ENCODE measurements at places on chromosomes 2 and 18. TPM values are rescaled to one million over a fixed set of nuclear protein-coding genes. Genes with fewer than 3 reads are reported as not detected.

- no peak overlapping the region for H3K27ac ChIP-seq
- no peaks in the 10 kb centered on the region for H3K36me3 ChIP-seq
- H3K4me3 ChIP-seq = peak overlapping the region; percentile 99
- peaks cover 16% of the 10 kb centered on the region for H3K4me1 ChIP-seq
- DNase-seq = peak; percentile 87
- H3K27me3 ChIP-seq = no peaks in the 10 kb centered on the region
Observed at GRCh38 chr2:241636182-241637017, 558 bp downstream of the THAP4 start.

GRCh38 chr2:43717322-43717721 is 41.1 kb upstream of the C1GALT1C1L start:
- H3K36me3 ChIP-seq = no peaks in the 10 kb centered on the region
- H3K27me3 ChIP-seq = no peaks in the 10 kb centered on the region
- H3K4me3 ChIP-seq = no peak overlapping the region
- no peak for DNase-seq
- no peaks in the 10 kb centered on the region for H3K4me1 ChIP-seq
- no peak overlapping the region for H3K27ac ChIP-seq

DNA sequence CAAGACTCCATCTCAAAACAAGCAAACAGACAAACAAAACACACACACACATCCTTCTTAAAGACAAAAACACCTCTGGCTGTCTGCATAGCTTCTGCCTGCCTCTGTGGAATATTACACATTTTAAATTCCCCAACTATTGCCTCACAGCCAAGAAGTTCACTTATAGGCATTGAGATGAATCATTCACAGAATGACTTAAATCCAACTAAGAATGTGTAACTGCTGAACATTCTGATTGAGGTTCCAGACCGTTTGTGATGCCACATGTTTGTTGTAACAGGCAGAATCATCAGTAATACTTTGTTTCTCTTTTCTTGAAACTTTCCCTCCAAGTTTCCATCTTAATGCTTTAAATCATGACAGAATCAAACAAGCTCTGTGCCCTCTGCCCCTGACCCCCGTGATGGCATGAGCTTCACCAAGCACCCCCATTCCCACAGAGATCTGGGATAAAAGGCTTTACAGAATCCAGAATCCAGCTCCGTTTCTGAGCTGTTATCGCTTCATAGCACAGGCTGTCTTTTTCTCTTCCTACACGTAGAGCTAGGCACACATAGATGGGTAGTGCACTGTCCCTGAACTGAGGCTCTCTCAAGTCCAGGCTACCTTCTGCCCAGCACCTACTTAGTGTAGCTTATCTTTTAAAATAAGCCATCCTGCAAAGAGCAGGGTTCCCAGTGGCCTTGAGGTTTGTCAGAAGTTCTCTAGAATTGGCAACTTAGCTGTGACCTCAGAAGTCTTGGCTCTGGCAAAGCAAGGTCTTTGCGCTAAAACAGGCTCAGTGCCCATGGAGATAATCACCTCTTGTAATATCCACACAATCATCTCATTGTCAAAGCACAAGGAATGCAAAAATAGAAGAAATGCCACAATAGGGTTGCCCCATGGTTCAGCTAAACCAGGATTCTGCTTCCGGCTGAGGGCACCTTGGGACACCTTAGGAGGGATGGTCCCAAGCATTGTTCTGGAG is 32.9 kb downstream of the EPAS1 start:
- no peak overlapping the region for H3K4me3 ChIP-seq
- H3K27ac ChIP-seq = no peak overlapping the region
- H3K4me1 ChIP-seq = peaks cover under 1% of the 10 kb centered on the region
- no peaks in the 10 kb centered on the region for H3K27me3 ChIP-seq
- no peaks in the 10 kb centered on the region for H3K36me3 ChIP-seq
- DNase-seq = no peak

- DNase-seq = no peak
- H3K27me3 ChIP-seq = no peaks in the 10 kb centered on the region
- H3K36me3 ChIP-seq = no peaks in the 10 kb centered on the region
- no peak overlapping the region for H3K4me3 ChIP-seq
Observed at GRCh38 chr2:191863988-191864387, 17.1 kb upstream of the CAVIN2 start.

DNA sequence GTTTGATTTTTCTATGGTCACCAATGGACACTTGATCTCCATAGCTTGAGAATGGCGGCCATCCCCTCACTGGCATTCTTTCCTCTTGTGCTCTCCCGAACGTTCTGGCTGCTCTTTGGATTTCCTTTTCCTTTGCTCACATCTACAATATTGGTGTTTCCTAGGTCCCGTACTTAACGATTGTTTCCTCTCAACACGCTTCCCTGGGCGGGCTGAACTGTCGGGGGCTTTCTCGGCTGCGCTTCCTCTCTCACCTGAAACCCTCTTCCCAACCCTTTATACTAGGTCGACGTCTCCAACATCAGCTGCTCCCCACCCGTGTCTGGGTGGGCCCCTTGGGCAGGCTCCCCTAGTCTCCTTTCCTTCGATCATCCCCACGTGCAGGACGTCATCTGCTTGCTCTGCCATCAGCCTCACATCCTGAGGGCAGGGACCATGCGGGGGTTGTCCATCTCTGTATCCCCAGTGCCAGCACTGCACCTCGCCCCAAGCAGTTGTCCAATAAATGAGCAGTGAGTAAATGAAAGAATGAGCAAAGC is 634 bp upstream of the DIS3L2 start:
- H3K27me3 ChIP-seq = no peaks in the 10 kb centered on the region
- no peak overlapping the region for H3K27ac ChIP-seq
- DNase-seq = no peak
- no peaks in the 10 kb centered on the region for H3K36me3 ChIP-seq
- peak overlapping the region; percentile 68 for H3K4me3 ChIP-seq

DNA sequence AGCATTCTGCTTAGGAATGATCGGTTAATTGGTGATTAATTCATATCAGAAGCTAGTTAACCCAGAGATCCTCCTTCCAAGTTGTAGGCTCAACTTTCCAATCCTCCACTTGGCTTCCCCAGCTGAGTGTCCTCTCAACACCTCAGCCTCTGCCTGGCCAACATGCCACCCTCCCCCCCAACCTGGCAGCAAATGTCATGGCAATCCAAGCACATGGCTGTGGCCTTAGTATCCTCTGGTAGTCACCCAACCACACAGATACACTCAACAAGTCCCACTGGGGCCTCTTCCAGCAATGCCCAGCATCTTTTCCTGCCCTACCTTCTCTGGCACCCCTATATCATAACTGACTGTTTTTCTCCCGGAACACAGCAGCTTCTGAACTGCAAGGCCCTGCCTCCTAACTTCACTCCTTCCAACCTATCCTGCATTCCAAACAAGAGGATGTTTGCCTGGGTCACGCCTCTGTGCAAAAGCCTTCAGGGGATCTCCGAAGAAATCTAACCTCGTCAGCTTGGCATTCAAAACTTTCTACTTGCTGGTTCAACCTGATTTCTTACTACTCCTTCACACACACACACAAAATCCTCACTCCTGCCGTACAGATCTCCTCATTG is 195.0 kb downstream of the CYP26B1 start:
- no peak overlapping the region for H3K4me3 ChIP-seq
- DNase-seq = no peak
- H3K36me3 ChIP-seq = no peaks in the 10 kb centered on the region
- H3K4me1 ChIP-seq = no peaks in the 10 kb centered on the region
- no peaks in the 10 kb centered on the region for H3K27me3 ChIP-seq
- no peak overlapping the region for H3K27ac ChIP-seq

Gene AP1S3
- total RNA-seq = 4.9 TPM

Gene GRHL1
- 4.7 TPM for total RNA-seq

Gene MYOM1
- total RNA-seq = 0.45 TPM

- no peaks in the 10 kb centered on the region for H3K36me3 ChIP-seq
- peak overlapping the region; percentile 33 for H3K27ac ChIP-seq
- H3K27me3 ChIP-seq = no peaks in the 10 kb centered on the region
Observed at GRCh38 chr18:59395226-59396175, 36.4 kb upstream of the LMAN1 start.

Gene TRPM8
- total RNA-seq = 4.9 TPM
